Activated CD8-positive, alpha-beta memory T cell treated with anti-CD3 and anti-CD28 coated beads, Interleukin-2, amount 10 ng/mL, durations not matched to agents 7 days and 5 days (primary cell): ENCODE measurements at places on chromosomes 13 and 19. TPM values are rescaled to one million over a fixed set of nuclear protein-coding genes. Genes with fewer than 3 reads are reported as not detected.

The ARHGEF18 gene
- 43.6 TPM for total RNA-seq

The IL12RB1 gene
- total RNA-seq, result 69.9 TPM

The IRF2BP1 gene
- total RNA-seq, result 19.0 TPM

The ZNF471 gene
- 0.77 TPM for total RNA-seq

The JUNB gene
- 191 TPM for total RNA-seq

The RFPL4A gene
- not detected for total RNA-seq

The B3GNT3 gene
- not detected for total RNA-seq

The GJB6 gene
- total RNA-seq, result 11.0 TPM

The PRSS57 gene
- total RNA-seq, result not detected

The OR7A5 gene
- not detected for total RNA-seq

The ZNF573 gene
- 7.1 TPM for total RNA-seq

The REEP6 gene
- 1.3 TPM for total RNA-seq

The RASIP1 gene
- not detected for total RNA-seq

The CLEC17A gene
- total RNA-seq, result not detected

The FUT1 gene
- total RNA-seq, result 0.06 TPM

The DIRAS1 gene
- not detected for total RNA-seq

The ALKBH7 gene
- total RNA-seq, result 45.8 TPM

The LRRC4B gene
- total RNA-seq, result not detected

The APOC4 gene
- total RNA-seq, result not detected

The SIX5 gene
- total RNA-seq, result 2.8 TPM

The CEACAM4 gene
- not detected for total RNA-seq

The GAPDHS gene
- total RNA-seq, result not detected

The OR7C1 gene
- not detected for total RNA-seq
